BJ (cell line): ENCODE measurements at places on chromosomes 6 and 20. TPM values are rescaled to one million over a fixed set of nuclear protein-coding genes. Genes with fewer than 3 reads are reported as not detected.

DNA sequence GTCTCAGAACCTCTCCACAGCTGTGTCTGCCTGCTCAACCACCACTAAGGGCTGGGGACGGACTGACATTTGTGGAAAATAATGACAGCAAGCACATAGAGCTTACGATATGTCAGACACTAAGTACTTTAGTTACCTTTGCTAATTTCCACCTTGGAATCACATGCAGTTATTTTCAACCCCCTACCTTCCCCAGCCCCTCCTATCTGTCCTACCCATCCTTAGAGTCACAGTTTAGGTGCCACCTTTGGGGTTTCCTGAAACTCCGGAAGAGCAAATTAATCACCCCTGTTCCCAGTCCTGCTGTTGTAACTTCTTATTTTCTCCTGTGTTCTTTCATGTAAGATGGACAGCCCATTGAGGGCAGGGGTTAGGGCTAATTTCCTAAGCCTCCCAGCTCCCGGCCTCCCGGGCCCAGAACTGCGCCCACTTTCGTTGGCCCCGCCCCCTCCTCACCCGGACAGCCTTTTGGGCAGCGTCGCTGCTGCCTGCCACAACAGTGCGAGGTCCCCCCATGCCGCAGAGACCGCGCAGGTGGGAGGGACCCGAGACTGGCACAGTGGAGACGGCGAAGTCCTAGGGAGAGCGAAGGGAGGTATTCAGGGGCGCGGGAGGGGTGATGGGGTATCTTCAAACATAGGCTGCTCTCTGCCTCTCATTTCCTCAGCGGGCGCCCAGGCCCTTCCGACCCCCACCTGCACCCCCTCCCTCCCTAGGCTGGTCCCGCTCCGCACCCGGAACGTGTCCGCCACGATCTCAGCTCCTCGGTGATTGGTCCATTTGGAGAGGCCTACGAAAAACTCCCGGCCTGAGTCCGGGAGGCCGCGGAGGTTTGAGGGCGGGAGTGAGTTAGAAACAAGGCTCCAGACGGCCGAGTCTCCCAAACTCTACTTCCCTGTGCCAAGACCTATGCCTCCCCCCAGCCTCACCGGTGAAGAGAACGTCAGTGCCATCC, 1.1 kb downstream of the DDAH2 start:
- no peak for DNase-seq

DNA sequence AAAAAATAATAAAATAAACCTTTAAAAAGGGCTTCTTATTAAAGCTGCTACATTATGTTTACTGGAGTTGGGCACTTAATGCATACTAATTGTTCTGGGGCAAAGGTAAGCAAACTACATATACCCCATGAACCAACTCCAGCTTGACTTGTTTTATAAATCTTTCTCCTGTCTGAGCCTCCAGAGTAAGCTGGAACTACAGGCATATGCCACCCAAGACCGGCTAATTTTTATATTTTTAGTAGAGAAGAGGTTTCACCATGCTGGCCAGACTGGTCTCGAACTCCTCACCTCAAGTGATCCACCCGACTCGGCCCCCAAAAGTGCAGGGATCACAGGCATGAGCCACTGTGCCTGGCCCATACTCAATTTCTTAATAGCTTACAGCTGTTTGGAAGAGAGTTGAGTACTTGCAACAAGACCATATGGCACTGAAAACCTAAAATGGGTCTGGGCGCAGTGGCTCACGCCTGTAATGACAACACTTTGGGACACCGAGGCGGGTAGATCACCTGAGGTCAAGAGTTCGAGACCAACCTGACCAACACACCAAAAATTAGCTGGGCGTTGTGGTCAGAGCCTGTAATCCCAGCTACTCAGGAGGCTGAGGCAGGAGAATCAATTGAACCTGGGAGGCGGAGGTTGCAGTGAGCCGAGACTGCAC, 19.9 kb downstream of the ROMO1 start:
- no peak for DNase-seq

GRCh38 chr6:99885051-99885450, 109.0 kb downstream of the MCHR2 start:
- DNase-seq: no peak

GRM1 gene
- 0.01 and 0.02 TPM in 2 replicates for polyA plus RNA-seq

DNA sequence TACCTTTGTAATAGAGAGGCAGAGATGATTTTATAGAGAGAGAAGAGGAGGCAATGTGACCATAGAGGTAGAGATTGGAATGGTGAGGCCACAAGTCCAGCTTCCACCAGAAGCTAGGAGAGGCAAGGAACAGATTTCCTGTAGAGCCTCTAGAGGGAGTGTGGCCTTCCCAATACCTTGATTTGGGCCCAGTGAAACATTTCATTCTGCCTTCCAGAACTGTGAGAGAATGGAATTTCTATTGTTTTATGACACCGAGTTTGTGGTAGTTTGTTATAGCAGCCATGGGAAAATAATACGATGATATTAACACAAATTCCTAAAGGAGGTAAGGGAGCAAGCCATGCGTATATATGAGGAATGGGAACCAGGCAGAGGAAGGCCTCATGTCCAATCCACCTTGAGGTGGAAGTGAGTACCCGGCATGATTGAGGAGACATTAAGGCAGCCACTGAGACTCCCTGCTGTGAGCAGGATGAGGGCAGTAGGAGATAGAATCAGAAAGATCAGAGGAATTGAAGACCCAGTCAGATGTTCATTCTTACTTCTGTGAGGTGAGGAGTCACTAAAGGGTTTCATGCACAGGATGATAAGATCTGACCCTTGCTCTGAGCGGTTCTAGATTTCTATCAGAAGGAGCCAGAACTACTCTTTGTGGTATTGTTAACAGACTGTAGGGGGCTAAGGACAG, 636.3 kb upstream of the IMPG1 start:
- no peak for DNase-seq

DNA sequence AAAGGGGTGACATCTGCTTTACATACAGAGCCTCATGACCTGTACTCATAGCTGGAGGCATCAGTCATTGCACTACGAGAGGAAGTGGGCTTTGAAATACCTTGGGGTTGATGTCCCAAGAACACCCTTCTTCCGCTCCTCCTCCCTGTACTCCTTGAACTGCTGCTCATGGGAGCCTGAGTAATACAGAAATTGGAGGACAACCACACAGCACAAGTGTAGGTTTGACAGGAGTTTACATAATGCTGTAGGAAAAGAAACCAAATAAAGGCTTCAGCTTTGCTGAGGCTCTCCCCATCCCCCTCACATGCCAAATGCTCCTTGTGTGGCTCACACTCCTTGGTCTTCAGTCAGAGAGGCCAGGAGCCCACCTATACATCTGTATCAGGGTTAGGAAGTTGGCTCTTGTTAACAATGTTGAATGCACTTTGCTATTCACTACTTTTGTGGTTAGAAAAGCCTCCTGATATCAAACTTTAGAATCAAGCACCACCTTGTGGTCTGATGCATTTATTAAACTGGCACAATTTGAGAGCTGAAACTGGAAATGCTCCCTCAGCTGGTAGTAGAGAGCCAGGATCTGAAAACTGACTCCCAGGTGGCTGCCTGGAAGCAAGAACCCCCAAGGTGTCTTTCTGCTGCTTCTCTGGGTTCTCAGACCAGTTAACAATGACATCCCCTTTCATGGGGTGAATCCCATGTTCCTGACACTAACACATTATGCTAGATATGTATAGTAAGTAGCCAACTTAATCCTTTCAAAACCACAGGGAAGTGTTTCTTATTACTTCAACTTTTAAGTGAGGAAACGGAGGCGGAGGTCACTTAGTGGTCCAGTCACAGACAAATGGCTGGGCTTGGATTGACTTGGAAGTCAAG, 56.2 kb upstream of the EDN1 start:
- peak; percentile 40 for DNase-seq

DNA sequence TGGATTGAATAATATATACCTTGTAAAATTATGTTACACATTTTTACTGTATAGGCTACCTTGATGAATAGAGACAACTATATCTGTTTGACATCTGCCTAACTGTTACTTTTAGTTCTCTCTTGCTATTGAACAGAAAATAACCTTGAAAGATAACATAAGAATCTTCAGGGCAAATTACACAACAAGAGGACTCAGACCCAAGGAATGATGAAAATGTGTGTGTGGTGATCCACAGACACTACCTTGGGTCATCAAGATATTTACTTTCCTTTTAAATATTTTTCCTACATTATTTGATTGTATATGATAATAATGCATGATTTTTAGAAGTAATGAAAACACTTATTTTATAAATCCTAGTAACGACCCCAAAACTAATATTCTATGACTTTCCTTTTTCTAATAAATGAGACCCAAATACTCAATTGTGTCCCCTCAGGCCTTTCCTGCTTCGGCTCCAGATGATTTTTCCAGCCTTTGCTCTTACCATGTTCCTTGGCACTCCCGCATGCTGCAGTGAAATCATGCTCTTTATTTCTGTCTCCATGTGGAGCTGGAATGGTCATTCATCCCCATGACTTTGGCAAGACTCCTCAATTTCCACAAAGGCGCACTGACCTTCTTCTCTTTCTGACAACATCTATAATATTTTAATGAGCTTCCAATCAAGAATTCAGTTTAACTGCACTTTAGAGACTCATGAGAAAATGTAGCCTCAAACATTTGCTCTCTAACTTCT, 187.6 kb downstream of the EPM2A start:
- DNase-seq: peak; percentile 37

DNA sequence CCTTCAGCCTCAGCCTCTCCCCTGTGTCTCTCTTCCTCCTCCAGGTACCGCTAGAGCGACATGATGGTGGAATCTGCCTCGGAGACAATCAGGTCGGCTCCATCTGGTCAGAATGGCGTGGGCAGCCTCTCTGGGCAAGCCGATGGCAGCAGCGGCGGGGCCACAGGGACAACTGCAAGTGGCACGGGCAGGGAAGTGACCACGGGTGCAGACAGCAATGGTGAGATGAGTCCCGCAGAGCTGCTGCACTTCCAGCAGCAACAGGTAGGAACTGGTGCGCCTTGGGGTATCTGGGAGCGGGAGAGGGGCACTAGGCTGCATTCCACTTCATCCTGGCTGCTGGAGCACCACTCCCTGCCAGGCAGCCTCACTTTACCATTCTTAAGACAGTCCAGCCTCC, 19.5 kb downstream of the FOXP4 start:
- DNase-seq: no peak
